HT-29 (cell line): ENCODE measurements at places on chromosomes 3 and 15. TPM values are rescaled to one million over a fixed set of nuclear protein-coding genes. Genes with fewer than 3 reads are reported as not detected.

Gene TNIK
- total RNA-seq: 12.4 and 14.6 TPM in 2 replicates

Gene STARD5
- 0.31 and 1.3 TPM in 2 replicates for total RNA-seq

Gene CD200R1
- total RNA-seq: not detected in 2 replicates

Gene FETUB
- not detected in 2 replicates for total RNA-seq

Gene TTC14
- total RNA-seq: 12.8 and 13.1 TPM in 2 replicates

Gene EPHB3
- total RNA-seq: 29.4 and 30.5 TPM in 2 replicates

Gene IL17RD
- 0.10 and 0.13 TPM in 2 replicates for total RNA-seq

Gene RASA2
- total RNA-seq: 2.7 and 3.0 TPM in 2 replicates

Gene HEMK1
- 8.2 and 12.2 TPM in 2 replicates for total RNA-seq

Gene PLA2G4D
- 0.03 TPM in 1 of 2 replicates, not detected in the other for total RNA-seq

Gene ARPP21
- not detected in 2 replicates for total RNA-seq

Gene SMAD6
- total RNA-seq: 101 and 123 TPM in 2 replicates

Gene FEZF2
- not detected in 2 replicates for total RNA-seq

Gene ZDHHC19
- total RNA-seq: not detected in 2 replicates

Gene EIF3J
- 25.6 and 29.8 TPM in 2 replicates for total RNA-seq

Gene RTP1
- total RNA-seq: not detected in 2 replicates

Gene ADAMTS7
- total RNA-seq: 0.50 and 0.69 TPM in 2 replicates

Gene CAND2
- not detected in 2 replicates for total RNA-seq

Gene CHDH
- total RNA-seq: 27.6 and 54.6 TPM in 2 replicates

Gene PRICKLE2
- under 0.01 and 0.34 TPM in 2 replicates for total RNA-seq
